Activated CD4-positive, alpha-beta T cell treated with anti-CD3 and anti-CD28 coated beads, Interleukin-2, Interleukin-6, amounts not matched to agents 100 ng/mL and 50 ng/mL, durations not matched to agents 16 hours and 8 hours (primary cell): ENCODE measurements at places on chromosomes 2 and 18.
A peak's percentile ranks its signal among the peaks of the same experiment; 100 is the strongest.

- DNase-seq: no peak
Observed at GRCh38 chr2:13666582-13667414, 950.1 kb downstream of the TRIB2 start.

DNA sequence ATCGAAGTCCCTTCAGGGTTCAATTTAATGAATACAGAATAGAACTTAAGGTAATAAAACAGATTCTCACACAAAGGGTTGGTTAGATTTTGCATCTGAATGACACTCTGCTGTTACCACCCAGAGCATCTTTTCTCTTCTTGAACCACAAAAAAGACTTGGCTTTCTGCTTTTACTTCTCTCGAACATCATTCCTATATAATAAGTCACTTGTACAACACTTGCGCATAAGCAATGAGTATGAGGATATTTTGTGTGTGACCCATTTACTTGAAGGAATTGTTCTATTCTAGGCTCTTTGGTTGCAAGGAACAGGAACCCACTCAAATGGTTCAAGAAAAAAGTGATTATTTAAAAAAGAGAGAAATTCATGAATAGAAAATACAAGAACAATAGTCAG is 126.2 kb downstream of the NUP35 start:
- no peak for DNase-seq

DNA sequence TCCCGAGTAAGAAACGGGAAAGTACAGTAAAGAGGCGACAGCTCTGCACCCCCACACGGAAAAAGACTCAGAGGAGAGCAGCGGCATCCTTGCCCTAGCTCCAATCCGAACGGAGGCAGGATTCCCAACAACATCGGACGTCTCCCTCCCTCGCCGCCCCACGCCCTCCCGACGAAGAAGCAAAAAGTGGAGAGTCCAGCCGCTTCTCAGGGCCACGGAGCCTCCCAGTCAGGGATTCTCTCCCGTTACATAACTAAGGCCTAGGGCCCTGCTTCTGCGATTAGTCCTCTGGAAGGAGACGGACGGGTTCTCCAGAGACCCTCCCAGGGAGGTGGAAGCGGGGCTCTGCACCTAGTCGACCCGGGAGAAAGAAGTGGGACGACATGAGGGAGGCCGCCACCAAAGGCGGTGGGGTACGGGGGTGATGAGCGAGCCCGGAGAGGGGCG is 587 bp downstream of the SUMO1 start:
- DNase-seq: peak; percentile 29

- no peak for DNase-seq
Observed at GRCh38 chr18:31577195-31577594, 14.5 kb upstream of the TTR start.

- DNase-seq: no peak
Observed at GRCh38 chr2:195912079-195912478, 156.6 kb downstream of the DNAH7 start.

GRCh38 chr2:112884869-112885505 is 26.0 kb upstream of the IL37 start:
- DNase-seq: peak; percentile 87

- no peak for DNase-seq
Observed at GRCh38 chr2:85129861-85130260, 3.3 kb upstream of the TCF7L1 start.

- no peak for DNase-seq
Observed at GRCh38 chr18:25140124-25140961, 211.6 kb downstream of the ZNF521 start.

- DNase-seq: no peak
Observed at GRCh38 chr2:224927011-224927410, 115.3 kb downstream of the DOCK10 start.

DNA sequence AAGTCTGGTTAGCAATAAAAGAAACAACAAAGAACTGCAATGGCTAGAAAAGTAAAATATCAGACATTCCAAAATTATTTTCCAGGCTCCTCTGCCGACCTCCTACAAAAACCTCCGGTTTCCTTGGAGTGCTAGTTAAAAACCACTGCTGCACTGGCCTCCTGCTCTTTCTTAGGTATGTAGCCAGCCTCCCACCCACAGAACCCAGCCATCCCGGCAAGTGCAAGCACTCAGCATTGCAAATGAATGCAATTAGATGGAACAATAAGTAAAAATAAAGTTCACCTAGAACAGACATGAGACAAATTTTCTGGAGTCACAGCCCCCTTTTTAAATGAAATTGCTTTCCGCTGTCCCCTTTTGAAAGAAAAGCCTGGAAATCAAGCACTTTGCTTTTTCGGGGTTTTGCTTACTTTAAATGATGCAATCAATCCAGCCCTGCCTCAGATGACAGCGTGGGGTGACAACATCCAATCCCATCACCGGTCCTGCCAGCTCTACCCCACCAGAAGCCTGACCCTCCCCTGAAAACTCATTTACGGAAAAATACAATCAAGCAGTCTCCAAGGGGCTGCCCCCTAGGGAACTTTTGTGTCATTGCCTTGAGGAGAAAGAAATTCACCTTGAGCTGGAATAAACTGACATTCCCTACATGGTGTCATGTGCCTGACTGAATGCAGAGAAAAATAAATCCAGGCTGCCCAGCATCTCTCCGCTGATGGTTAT is 199.8 kb downstream of the EPHA4 start:
- DNase-seq: no peak

- no peak for DNase-seq
Observed at GRCh38 chr2:161206471-161207032, 46.3 kb downstream of the TANK start.

DNA sequence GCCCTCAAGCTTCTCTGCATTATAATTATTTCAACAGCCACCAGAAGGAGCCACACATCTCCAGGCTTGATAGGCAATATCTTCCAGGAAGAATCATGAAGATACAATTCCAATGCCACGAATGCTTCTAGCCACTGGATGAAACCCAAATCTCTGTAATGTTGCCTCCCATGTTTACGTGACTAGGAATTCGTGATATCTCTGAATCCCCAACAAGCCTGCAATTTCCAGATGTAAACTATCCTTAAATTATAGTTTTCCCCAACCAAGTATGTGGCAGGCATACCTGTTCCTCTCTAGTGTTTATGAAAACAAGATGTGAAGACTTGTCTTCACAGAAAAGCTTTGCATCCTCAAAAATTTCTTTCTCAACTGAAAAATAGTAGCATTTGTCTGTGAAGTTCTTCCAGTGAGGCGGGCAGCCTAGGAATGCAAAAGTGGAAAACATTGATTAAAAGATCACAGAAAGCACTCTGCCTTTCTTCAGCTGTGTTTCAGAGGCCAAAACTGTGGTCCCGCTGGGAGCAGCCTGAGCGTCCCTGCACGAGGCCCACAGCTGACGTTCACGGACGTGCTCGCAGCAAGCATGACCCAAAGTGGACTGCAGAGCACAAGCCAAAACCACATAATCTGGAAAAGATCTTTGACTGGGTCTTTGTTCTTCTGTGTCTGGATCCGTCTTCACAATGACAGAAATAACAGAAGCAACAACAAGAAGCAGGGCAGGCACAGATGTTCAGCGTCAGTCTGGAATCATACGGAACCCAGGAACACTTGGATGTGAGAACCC is 65.1 kb upstream of the THOC1 start:
- no peak for DNase-seq

DNA sequence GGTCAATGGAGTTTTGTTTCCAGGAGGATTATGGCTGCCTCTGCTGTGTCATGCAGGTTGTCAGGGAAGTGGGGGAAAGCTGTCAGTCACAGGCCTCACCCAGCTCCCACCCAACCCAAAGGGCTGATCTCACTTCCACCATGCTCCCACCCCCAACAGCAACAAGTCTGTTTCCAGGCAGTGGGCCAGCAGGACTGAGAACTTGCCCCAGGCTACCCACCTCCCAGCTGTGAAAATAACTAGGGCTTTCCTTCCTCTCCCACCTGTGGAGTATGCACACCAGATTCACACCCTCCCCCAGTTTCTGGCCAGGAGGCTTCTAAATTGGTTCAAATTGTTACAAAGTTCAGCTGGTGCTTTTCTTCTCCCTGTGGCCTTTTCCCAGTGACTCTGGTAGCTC is 95.6 kb upstream of the ACVR1 start:
- DNase-seq: no peak

DNA sequence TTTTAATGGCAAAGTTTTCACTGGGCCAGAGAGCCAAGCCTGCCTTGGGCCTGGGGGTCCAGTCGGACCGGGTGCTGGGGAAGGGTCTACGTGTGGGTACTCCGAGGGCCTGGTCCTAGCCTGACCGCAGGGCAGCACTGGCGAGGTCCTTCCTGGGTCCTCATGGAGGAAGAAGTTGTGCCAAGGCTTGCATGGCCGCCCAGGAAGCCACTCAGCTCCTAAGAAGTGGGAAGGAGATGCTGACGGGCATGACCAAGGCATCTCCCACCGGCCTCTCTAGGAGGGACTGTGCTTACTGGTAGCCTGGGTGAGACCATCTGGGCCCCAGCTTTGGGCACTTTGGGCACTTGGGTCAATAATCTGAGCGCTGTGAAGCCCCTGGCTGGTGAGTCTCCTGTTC is 22.6 kb downstream of the CIB4 start:
- DNase-seq: no peak

DNA sequence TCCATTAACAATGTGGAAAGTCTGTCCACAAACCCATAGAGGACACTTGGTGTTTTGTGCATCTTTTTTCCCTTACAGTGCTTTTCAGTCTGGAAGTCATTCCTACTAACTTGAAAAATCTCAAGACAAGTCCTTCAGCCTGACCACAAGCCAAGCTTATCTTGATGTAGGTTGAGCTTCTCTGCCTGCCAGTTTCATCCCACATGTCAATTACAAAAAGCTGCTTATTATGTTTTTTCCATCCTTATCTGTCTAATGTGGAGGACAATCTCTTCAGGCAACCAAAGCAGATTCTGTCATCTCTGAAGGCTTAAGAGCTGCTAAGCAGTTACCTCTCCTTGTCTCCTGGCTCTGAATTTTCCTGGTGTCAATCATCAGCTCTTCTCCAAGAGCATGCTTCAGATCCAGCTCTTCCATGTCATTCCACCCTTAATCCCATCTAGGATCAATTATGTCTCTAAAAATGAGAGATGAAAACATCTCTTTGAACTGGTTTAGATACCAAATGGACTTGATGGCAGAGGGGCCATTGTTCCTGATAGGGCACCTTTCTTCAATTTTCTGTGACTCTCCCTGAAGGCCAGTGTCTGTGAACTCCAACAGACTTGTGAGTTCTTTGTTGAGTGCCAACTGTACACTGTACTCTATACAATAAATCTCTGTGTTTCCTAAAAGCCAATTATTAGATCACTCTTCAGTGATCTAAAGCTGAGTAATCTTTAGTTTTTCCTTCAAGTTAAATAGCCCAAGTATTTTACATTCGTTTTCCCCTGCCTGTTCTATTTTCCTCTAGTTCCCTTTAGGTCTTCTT is 208.6 kb downstream of the RBM43 start:
- DNase-seq: no peak

- peak; percentile 9 for DNase-seq
Observed at GRCh38 chr2:38778687-38779082, 675 bp downstream of the GEMIN6 start.

DNA sequence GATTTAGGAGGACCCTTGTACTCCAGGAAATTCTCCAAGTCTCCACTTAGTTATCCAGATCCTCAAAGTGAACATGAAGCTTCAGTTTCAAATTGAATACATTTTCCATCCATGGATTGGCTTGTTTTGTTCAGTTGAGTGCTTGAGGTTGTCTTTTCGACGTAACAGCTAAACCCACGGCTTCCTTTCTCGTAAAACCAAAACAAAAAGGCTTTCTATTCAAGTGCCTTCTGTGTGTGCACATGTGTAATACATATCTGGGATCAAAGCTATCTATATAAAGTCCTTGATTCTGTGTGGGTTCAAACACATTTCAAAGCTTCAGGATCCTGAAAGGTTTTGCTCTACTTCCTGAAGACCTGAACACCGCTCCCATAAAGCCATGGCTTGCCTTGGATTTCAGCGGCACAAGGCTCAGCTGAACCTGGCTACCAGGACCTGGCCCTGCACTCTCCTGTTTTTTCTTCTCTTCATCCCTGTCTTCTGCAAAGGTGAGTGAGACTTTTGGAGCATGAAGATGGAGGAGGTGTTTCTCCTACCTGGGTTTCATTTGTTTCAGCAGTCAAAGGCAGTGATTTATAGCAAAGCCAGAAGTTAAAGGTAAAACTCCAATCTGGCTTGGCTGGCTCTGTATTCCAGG is at the start of gene CTLA4:
Gene CTLA4, plus strand, starts transcription at position 211 of the 640 bp plus-strand sequence. Its CDS starts 172 bp downstream, at position 383.
- peak; percentile 83 for DNase-seq

- DNase-seq: no peak
Observed at GRCh38 chr2:184589261-184589660, 9.1 kb upstream of the ZNF804A start.

DNA sequence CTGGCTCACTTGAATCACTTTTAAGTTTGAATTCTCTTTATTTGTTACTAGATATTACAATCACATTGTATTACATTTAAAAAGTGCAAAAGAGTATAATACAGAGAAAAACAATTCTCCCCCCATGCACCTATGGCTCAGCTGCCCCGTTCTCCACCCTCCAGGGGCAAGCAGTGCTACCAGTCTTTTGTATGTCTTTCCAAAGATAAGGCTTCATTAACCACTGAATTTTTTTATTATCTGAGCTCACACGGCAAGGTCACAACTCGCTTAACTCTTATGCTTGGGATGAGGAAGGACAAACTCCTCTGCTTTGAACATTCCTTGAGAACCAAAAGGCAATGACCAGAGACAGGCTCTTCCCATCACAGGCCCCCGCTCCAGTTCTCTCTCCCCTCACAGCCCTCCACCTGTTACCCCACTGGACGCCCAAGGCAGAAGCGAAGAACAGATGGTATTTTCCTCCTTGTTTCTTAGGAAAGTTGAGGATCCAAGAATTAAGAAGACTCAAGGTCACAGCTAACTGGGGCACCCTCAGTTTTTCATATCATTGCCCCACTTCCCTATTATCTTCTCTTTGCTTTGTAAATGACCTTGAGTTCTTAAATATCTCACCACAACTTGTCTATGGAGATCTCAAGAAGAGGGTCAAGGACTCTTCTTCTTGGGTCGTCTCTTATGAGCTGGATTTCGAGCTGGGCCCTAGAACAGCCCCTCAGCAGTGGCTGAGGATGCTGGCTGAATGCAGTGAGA is 30.1 kb downstream of the SH2D6 start:
- DNase-seq: no peak

DNA sequence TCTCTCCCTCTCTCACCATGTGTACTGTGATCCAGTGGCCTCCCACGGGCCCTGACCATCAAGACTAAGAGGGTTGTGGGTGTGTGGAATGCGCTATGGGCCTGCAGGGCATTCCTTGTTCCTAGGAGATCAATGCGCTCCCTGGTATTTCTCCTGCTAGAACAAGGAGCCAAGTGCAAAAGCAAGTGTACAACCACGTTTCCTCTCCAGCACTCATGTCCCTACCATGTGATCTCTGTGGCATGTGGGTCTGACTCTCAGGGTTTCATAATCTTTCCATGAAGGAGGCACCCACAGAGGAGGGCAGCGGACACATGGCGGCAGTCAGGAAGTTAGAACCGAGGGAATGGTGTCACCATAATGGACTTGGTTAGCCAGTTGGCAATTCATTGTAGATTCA is 91.4 kb downstream of the MAPK4 start:
- no peak for DNase-seq

GRCh38 chr2:239200646-239201530 is 199.9 kb downstream of the HDAC4 start:
- no peak for DNase-seq

DNA sequence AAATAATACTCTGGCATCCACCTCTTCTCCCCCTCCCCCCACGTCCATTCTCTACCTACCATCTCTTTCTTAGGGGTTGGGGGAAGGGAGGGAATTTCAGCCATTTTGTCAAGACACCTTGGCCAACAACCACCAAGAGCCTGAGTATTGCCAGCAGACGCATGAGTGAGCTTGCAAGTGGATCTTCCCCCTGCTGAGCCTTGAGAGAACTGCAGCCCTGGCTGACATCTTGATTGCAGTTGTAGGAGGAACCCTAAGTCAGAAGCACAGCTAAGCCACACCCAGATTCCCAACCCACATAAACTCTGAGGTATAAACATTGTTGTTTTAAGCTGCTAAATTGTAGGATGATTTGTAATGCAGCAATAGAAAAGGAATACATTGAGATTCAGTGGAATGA is 165.6 kb downstream of the TMEFF2 start:
- peak; percentile 13 for DNase-seq
